ENCODE measurements at places on chromosomes 5 and 9. TPM values are rescaled to one million over a fixed set of nuclear protein-coding genes. Genes with fewer than 3 reads are reported as not detected.

DNA sequence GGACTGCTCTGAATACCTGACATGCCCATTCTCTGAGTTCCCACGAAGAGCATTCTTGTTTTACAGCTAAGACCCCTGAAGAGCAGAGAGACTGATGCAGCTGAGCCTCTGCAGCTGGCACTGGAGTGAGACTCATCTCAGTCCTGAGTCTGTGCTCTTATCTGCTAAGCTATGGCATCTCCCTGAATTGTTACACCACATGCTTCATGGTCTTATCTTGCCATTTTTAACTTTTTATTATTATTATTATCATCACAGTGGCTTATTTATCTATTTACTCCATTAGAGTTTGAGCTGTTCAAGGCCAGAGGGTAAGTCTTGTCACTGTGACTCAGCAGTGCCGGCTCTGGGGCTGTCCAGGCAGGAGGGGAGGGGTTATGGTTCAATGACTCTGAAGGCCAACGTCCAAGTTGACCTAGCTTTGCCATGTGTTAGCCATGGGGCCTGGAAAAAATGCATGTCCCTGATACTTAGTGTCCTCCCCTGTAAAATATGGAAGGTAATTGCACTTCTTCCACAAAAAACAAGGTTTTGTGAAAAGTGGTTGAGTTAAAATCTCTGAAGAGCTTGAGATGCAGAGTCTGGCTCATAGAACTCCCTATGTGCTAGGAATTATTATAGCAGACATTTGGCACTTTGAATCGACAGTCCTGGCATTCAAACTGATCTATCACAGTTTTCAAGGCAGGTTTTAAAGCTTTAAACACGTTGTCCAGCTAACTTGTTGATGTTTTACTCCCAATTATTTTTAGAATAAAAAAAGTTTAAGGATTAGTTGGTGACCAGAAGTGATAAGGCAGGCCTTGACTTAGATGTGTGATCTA lies 94.6 kb downstream of the ALDH1A1 start:
- no peak for DNase-seq

GRCh38 chr5:285991-286557 lies 14.6 kb downstream of the PDCD6 start:
- peak; percentile 27 for DNase-seq

DNA sequence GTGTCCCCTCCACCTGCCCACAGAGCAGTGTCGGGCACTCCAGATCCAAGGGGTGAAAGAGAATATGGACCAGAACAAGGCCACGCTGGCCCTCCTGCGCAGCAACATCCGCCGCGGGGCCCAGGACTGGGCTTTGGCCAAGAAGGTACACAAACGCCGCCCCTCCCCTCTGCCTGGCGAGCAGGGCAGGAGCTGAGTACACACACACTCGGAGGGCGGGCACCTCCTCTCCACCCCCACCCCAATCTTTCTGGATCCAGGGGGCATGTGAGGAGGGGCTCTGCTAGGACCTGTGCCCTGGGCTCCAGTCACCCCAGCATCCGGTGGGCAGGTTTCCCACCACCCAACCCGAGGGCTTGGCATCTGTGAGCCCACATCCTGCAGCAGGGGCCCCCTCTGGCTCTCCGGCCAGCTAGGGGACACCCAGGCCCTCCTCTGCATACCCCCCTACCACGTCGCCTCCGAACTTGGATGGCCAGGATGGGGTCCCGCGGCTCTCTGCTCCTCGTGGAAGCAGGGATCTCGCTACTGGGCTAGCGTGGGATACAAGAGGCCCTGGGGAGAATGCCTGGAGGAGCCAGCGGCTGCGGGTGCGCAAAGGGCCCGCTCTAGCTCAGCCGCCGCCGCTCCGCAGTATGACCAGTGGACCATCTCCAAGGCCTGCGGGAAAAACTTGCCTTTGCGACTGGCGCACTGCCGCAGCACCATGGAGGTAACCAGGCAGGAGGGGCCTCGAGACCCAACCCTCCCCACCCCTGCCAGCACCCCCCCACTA lies 3.1 kb downstream of the CCDC183 start:
- no peak for DNase-seq

GRCh38 chr5:151678713-151679112 lies 8.0 kb downstream of the SPARC start:
- no peak for DNase-seq

DNA sequence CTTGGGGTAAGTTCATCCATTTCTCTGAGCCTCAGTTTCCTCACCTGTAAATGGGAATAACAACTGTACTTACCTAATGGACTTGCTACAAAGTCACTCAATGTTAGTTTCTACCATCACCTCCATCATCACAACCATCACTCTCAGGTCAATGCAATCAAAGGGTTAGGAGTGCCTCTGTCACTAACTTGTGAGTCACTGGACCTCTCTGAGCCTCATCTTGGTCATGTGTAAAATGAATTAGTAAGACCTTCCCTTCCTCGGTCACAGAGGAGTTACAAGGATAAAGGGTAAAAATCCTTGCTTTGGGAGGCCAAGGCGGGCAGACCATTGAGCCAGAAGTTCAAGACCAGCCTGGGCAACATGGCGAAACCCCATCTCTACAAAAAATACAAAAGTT lies 12.8 kb downstream of the FABP6 start:
- DNase-seq = no peak

- DNase-seq = peak; percentile 60
These were observed 29.0 kb upstream of the CDKN2B start for GRCh38 chr9:22037954-22038690.

GRCh38 chr5:137071931-137072330 lies 427.2 kb downstream of the SPOCK1 start:
- peak; percentile 58 for DNase-seq

The SLC6A3 gene
- not detected for total RNA-seq

GRCh38 chr5:11494340-11494739 lies 409.9 kb downstream of the CTNND2 start:
- no peak for DNase-seq

- DNase-seq = peak; percentile 70
These were observed 19.5 kb upstream of the SERINC5 start for GRCh38 chr5:80275347-80275746.

- DNase-seq = no peak
These were observed 101.2 kb downstream of the ADAMTS2 start for GRCh38 chr5:179244044-179244443.

- DNase-seq = peak; percentile 7
These were observed 1.5 kb downstream of the SPINK9 start for GRCh38 chr5:148336704-148337435.

- no peak for DNase-seq
These were observed 5.9 kb upstream of the RGMB start for GRCh38 chr5:98767581-98767980.

DNA sequence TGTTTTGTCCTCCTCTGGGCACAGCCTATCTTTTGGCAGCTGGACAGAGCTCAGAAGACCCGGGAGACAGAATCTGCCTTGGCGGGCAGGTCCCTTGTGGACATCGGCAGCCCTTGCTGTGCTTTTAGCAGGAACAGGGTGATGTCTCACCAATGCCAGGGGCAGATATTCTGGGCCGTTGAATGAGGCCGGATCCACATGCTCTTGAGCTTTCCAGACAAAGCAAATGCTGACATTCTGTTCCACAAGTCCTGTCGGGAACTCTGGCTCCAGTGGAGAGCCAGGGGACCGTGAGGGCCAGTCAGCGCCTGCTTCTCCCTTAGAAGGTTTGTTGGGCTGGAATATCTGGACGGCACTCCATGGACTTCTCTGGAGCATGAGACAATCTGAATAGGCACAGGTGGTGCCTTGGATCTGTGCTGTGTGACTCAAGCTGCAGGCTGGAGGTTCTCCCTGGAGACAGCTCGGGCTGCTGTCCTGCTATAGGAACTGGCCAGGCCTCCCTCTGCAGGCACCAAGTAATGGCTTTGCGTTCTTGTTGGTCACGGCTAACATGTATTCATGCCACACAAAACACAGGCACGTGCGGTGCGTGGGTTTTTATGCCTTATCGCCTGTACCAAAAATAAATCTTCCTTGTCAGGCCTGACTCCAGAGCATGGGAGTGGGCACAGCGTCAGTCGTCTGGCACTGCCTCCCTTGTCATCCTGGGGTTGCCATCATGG lies 80.3 kb downstream of the GADD45G start:
- DNase-seq = no peak

DNA sequence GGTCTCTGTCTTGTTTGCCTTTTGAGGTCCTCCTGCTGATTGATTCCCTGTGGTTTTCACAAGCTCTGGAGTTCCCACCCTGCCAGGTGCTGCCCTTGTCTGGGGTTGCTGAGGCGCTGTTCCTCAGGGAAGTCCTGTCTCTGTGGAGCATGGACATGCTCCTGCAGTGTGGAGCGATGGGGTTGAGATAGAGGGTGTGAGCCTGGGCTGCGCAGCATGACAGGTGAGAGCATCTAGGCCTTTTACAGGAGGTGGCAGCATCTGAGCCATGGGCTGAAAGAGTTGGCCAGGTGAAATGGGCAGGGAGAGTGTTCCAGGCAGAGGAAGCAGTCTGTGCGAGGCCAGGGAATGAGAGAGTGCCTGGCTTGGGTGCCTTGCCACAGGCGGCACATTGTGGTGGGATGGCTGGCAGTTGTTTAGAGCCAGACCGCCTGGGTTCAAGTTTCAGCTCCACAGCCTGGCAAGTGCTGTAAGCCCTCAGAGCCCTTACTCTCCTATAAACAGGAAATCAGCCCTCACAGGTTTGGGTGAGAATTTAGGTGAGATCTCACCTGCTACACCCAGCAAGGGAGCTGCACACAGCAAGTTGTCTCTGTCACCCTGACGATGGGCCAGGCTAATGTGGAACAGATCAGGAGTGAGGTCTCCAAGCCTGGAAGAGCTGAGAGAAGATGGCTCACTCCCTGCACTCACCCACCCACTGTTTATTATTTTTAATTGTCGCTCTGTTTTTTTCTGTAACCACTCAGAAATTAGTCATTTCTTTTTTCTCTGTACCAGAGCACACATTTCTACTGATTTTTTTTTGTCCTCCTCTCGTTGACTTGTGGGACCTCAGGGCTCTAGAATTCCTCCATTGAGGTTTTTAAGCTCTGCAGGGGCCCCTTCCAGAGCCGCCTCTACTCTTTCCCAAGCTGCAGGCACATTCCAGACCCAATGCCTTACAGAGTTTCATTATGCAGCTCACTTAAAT lies 19.6 kb downstream of the TCOF1 start:
- no peak for DNase-seq

DNA sequence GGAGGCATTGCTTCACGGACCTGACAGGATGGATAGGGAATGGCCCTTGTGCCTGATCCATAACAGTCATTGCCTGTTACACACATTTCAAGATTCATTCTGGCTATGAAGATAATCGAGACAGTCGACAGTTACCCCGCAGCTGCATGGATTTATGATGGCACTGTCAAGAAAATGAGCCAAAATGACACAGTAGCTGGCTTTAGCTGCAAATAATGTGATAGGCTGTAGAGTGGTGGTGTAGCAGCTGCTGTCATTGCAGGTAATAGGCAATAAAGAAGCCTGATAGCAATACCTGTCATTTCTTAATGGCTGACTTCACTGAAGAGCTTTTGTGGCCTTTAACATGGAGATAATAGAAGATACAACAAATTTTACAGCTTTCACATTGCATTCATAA lies 1085.2 kb upstream of the ARRDC3 start:
- no peak for DNase-seq

- no peak for DNase-seq
These were observed 352.6 kb downstream of the CDH12 start for GRCh38 chr5:22500556-22500955.

DNA sequence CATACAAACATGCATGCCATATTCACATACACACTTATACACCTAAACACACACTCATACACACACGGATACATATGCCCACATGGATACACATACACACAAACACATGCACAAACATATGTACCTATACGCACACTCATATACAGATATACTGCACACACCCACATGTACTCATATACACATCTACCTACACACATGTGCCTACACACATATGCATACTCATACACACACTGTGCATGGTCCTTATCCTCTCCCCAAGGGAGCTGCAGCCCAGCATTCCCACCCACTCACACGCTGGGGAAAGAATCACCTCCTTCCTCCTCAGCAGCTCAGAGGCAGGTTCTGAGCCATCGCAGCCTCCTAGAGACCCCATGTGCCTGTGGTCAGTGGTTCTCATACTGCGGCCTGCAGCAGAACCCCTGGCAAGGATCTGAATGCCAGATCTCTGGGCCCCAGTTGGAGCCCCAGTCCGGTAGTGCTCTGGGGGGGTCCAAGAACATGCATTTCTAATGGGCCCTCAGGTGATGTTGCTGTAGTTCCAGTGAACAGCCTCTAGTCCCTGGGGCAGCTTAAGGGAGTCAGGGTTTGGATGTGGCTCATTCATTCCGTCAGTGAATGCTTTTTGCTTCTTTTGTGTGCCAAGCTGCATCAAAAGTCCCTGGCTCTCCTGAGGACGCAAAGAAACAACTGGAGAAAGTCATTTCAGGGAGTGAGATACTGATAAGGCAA lies 39.0 kb downstream of the SEMA4D start:
- no peak for DNase-seq

DNA sequence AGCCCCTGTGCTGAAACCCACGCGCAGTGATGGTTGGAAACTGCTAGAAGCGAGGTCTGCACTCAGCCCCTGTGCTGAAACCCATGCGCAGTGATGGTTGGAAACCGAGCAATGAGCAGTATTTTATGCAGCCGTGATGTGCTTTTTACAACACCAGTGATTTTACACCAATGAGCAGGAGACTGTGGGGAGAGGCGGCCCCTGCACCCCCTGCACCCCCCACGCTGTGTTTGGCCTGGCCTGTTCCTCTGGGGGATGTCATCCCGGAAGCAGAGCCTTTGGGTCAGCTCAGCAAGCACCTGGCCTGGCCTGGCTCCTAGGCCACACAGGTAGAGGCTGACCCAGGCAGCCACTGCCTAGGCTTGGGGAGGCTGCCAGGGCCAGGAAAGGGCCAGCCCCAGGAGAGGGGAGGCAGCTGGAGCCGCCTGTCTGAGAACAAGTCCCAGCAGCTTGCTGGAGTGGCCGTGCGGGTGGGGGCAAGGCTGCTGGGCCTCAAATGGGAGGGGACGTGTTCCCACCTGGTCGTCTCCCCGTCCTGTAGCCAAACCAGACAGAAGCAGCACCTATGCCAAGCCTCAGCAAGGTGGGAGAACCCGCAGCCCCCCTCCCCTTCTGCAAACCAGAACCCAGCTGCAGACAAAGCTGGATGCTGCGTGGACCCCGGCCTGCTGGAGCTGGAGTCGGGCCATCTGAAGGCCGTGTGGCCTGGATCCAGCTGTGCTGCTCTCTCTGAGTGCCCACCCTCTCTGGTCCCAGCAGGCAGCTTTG lies 46.8 kb downstream of the DBH start:
- DNase-seq = no peak

The TMEM8B gene
- total RNA-seq = 15.7 TPM

DNA sequence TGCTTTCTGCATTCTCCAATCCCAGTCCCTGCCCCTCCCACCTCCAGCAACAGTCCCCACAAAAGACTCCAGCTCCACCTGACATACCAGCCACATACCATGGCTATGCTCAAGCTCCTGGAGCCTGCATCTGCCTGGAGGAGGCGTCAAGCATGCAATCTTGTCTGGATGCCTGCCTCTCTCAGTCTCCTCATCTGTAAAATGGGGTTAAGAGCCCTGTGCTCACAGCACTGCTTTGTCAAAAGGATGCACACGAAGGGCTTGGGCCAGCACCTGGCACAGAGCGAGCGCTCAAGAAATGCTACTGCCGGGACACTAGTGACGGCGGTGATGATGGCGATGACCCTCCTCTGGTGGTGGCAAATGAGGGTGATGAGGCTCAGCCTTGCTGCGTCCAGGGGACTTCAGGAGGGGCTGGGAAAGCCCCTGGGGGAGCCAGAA lies 202.9 kb upstream of the IER5L start:
- DNase-seq = no peak

All from OCI-LY7 (cell line).